ENCODE measurements at places on chromosomes 12 and 14. TPM values are rescaled to one million over a fixed set of nuclear protein-coding genes. Genes with fewer than 3 reads are reported as not detected.

Gene KLRF1
- not detected for total RNA-seq

Gene SLC7A7
- 3.6 TPM for total RNA-seq

DNA sequence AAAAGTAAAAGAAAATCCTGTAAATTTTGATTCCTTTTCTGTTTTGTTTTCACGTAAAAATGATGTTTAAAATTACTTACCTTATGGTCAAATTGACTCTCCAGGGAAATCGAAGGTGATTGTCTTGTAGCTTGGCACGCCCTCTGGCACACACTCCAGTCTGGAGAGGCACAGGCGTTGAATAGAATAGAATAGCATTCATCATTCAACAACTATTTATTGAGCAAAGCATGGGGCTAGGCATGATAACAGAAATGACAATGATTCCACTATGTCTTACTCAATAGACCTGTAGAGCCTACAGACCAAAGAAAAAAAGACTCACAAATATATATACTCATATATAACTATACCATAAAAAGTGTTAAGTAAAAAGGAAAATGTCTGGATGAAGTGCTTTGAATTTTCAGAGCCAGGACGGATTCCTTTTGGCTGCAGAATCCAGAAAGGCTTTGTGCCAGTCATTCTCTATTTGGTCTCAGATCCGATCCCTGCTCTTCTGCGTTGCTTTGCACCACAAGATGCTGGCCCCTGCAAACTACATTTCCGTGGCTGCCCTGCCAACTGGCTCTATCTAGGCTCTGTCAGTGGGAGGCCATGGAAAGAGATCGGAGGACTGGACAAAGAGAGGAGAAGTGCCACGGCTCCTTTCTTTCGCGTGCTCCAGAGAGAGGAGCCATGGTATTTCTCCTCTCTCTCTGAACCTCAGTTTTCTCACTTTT, 231.8 kb downstream of the CRADD start:
- no peak overlapping the region for H3K4me3 ChIP-seq
- DNase-seq, result no peak
- H3K36me3 ChIP-seq, result no peaks in the 10 kb centered on the region
- H3K27ac ChIP-seq, result no peak overlapping the region

DNA sequence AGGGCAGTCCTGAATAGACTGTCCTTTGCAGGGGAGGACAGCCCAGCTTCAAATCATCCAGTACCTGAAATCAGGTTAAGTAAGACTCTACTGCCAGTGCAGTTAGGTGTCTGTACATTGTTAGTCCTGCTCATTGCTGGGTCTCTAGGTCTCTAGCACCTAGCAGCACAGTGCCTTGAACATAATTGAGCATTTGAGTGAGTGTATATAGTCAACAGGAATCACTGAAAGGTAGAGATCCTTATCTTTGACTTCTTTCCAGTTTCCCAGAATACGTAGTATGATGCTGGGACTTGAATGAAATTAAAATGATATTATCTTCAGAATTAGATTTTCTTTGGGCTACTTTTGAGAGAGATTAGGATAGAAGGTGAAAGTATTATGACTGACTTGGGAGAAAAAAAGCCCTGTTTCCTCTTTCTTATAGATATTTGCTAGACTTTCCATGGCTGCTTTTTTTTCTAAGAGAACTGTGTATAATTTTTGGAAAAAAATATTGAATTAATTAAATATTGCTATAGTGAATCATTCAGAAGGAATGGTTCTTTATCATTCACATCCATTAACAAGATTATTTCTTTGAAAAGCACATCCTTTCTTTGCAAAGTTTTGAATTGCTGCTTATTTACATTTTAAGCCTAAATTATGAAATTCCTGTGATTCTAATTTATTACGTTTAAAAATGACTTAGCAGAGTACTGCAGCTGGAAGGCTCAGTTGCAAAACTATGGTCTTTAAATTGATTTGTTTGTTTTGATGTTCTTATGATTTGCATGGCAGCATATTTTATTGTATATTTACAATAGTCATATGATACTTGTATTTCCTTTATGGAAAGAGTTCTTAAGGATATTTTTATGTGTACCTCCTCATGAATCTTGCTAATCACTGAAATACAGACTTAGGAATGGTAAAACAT, 51.6 kb downstream of the PPP4R4 start:
- H3K4me3 ChIP-seq, result no peak overlapping the region
- no peak overlapping the region for H3K27ac ChIP-seq
- H3K4me1 ChIP-seq, result no peaks in the 10 kb centered on the region
- DNase-seq, result no peak
- H3K27me3 ChIP-seq, result no peaks in the 10 kb centered on the region

- H3K36me3 ChIP-seq, result peaks cover 5% of the 10 kb centered on the region
- H3K4me1 ChIP-seq, result peaks cover 19% of the 10 kb centered on the region
- no peak overlapping the region for H3K27ac ChIP-seq
- DNase-seq, result peak; percentile 79
- no peaks in the 10 kb centered on the region for H3K27me3 ChIP-seq
These were observed 84.7 kb downstream of the TSPAN9 start for GRCh38 chr12:3161861-3162260.

GRCh38 chr12:47725893-47726292, 603 bp upstream of the ENDOU start:
- H3K36me3 ChIP-seq, result no peaks in the 10 kb centered on the region
- no peaks in the 10 kb centered on the region for H3K27me3 ChIP-seq
- H3K27ac ChIP-seq, result no peak overlapping the region
- DNase-seq, result no peak
- no peaks in the 10 kb centered on the region for H3K4me1 ChIP-seq
- H3K4me3 ChIP-seq, result no peak overlapping the region

GRCh38 chr12:9118158-9118557, 2.4 kb upstream of the A2M start:
- H3K4me1 ChIP-seq, result 0 out of 2 replicates have a peak, but pooled peaks cover 6% of the 10 kb centered on the region
- no peaks in the 10 kb centered on the region for H3K36me3 ChIP-seq
- no peak for DNase-seq
- H3K4me3 ChIP-seq, result no peak overlapping the region
- H3K27ac ChIP-seq, result no peak overlapping the region

Gene SALL2
- 281 TPM for total RNA-seq

DNA sequence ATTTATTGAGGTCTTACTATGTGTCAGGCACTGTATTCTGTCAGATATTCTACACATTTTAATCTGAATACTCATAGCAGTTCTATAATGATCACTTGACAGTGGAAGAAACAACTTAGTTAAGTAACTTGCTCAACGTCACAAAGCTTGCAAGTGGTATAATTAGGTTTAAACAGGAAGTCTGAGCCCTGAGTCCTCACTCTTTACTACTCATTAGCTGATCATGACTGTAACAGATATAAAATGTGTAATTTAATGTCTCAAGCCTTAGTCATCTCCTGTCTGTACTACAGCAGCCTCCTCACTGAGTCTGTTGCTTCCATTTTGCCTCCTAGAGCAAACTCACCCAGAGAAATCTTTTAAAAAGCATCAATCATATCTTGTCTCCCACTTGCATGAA, 38.9 kb downstream of the PPP4R4 start:
- H3K4me1 ChIP-seq, result no peaks in the 10 kb centered on the region
- H3K27me3 ChIP-seq, result no peaks in the 10 kb centered on the region
- no peaks in the 10 kb centered on the region for H3K36me3 ChIP-seq
- no peak for DNase-seq
- H3K4me3 ChIP-seq, result no peak overlapping the region
- H3K27ac ChIP-seq, result no peak overlapping the region

- no peak overlapping the region for H3K4me3 ChIP-seq
- no peak overlapping the region for H3K27ac ChIP-seq
- no peak for DNase-seq
- peaks cover 3% of the 10 kb centered on the region for H3K4me1 ChIP-seq
These were observed 77.5 kb upstream of the KRAS start for GRCh38 chr12:25328072-25328712.

GRCh38 chr14:24481622-24482324, 26.3 kb downstream of the CMA1 start:
- H3K4me1 ChIP-seq, result peaks cover 4% of the 10 kb centered on the region
- H3K4me3 ChIP-seq, result no peak overlapping the region
- no peaks in the 10 kb centered on the region for H3K36me3 ChIP-seq
- peak; percentile 92 for DNase-seq
- no peak overlapping the region for H3K27ac ChIP-seq

DNA sequence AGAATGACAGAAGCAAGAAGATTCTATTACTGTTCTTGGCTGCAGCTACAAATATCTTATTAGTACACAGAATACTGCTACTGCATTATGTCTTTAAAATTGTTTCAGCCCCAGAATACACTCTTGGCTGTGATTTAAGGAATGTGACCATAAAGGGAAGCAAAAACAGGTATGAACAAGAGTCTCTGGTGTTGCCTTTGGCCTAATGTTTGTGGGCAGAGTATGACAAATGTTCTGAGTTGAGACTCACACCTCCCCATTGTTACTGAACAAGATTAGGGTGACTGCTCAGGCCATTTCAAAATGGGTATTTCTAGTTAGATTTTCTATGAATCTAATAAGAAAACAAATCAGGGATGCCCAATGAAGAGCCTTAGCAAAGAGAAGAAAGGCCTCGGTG, 28.5 kb downstream of the TTC6 start:
- H3K27ac ChIP-seq, result no peak overlapping the region
- DNase-seq, result no peak
- no peak overlapping the region for H3K4me3 ChIP-seq
- H3K4me1 ChIP-seq, result no peaks in the 10 kb centered on the region

GRCh38 chr12:16583969-16584745, 21.8 kb downstream of the LMO3 start:
- no peak for DNase-seq
- no peaks in the 10 kb centered on the region for H3K27me3 ChIP-seq
- no peak overlapping the region for H3K27ac ChIP-seq
- H3K4me3 ChIP-seq, result no peak overlapping the region
- H3K4me1 ChIP-seq, result no peaks in the 10 kb centered on the region

Gene DNAH10
- total RNA-seq, result 0.03 TPM

Gene SYNE3
- total RNA-seq, result 0.03 TPM

Gene GYS2
- total RNA-seq, result not detected

Gene CLEC6A
- total RNA-seq, result not detected

DNA sequence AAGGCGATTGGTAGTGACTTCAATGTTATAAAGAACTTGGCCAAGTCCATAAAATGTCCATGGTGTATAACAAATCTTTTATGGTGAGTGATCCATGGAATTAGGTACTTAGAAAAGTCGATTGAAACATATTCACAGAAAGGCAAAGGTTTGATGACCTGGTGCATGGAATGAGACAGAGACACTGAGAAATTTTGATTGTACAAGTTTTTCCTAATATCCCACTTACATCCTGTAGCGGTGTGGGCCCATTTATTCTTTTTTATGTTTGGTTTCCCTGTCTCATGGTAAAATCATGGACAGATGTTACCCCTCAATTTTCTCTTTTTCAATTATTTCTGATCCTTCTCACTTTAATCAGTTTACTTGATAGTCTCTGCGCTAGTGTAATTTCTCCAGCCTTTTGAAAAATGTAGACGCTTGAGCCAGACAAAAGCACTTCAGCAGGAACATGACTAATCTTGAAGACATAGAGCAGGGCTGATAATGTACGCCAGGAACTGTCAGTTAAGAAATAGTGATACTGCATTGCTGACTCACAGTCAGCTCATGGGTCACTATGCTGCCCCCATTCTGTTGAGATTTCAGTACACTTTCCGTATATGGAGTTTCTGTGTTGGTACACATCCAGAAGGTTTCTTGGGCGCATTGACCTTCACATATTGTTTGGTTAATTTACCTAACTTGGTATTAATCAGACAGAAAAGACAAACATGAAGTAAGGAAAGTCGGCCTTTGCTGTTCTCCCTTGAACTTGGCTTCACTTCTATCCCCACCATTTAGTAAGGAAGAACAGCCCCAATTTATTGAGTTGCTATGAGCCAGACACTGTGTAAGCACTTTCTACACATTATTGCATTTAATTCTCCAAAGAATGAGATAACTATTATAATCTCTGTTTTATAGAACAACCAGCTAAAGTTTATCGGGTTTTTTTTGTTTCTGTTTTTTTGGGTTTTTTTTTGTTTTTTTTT, 841.7 kb downstream of the DIO2 start:
- H3K27me3 ChIP-seq, result no peaks in the 10 kb centered on the region
- H3K4me1 ChIP-seq, result peaks cover 8% of the 10 kb centered on the region
- no peak overlapping the region for H3K27ac ChIP-seq
- H3K4me3 ChIP-seq, result no peak overlapping the region

Gene THAP2
- total RNA-seq, result 6.3 TPM
